ENCODE measurements at places on chromosomes 1 and 21.
A peak's percentile ranks its signal among the peaks of the same experiment; 100 is the strongest.

- no peak for DNase-seq
Measured at GRCh38 chr1:182974506-182975191, 21.7 kb upstream of the SHCBP1L start.

GRCh38 chr1:228089519-228090380 is 7.2 kb downstream of the ARF1 start:
- no peak for DNase-seq

GRCh38 chr1:173954179-173954578 is 37.1 kb upstream of the SERPINC1 start:
- DNase-seq, result no peak

DNA sequence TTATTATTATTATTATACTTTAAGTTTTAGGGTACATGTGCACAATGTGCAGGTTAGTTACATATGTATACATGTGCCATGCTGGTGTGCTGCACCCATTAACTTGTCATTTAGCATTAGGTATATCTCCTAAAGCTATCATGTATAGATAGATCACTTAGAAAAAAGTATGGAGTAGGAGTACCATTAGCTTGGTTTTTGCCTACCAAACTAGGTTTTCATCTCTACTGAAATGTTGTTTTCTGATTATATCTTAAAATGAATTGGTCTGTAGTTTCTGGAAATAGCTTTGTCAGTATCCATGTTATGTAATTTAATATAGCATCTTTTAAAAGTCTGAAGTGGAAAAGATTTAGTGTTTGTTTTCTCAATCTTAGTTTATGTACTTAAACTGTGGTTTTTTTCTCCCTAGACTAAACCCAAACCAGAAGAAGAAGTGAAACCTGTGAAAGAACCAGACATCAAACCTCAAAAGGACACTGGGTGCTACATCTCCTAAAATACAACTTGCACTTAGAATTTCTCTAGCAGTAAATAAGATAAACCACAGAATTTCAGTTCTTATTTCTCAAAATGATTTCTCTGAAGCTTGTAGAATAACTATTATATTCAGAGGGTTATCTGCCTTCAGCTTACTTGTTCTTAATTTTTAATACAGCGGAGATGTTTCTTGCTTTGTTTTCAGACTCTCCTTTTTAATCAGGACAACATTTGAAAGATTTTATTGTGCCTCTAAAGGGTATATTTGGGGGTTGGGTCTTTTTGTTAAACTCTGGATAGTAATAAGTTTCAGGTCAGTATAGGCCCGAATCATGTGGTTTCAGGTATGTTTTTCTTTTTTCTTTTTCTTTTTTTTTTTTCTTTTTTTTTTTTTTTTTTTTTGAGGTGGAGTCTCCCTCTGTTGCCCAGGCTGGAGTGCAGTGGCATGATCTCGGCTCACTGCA is 4.5 kb upstream of the FAM177B start:
- peak; percentile 61 for DNase-seq

GRCh38 chr1:197924516-197925123 is 7.4 kb downstream of the LHX9 start:
- peak; percentile 46 for DNase-seq

DNA sequence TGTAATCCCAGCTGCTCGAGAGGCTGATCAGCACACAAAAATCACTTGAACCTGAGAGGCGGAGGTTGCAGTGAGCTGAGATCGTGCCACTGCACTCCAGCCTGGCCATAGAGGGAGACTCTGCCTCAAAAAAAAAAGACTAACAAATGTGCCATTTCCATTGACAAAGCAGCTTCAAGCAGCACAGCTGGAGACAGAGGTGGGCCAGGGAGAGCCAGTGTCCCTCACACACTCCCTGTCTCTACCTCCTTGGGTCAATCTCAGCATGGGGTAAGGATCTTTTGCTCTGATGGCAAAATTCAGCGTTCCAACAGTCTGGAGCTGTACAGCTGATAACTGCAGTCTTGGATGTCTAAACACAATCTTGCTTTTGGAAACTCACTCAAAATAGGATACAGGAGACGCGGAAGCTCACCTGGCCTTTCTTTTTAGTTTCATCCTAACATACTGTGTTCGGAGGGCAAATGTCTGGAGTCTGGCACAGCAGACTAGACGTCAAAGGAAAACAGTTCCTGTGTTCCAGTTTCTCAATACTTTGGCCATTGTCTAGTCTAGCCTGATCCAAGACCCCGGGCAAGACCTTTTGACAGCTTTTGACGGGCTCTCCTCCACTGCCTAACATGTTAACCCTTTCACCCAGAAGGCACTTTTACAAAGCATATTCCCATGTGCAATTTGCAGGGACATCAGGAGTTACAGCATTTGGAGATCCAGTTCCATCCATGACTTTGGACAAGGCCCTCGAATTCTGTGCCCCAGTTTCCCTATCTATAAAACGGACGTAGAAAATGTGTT is 2.9 kb downstream of the RCC2 start:
- DNase-seq, result no peak

DNA sequence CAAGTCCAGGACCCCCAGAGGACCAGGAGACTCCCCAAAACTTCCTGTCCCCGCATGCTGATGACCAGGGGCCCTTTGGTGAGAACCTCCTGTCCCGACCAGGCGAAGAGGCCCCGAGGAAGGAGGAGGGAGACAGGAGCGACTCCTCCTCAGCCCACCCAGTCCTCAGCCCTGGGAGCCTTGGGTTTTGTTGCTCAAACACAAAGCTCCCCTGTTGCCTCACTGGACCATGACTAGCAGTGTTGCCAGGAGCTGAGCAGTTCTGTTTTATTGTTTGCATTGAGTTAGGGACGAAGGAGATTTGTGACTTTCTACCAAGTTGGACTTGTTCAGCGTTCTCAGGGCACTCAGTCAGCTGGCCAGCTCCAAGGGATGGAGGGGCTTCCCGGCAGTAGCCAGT is 10.0 kb downstream of the UMODL1 start:
- no peak for DNase-seq

All from GM20000 (cell line).